ENCODE measurements at places on chromosomes 2 and 18.

- no peak for DNase-seq
These were observed 262.4 kb downstream of the INSIG2 start for GRCh38 chr2:118350621-118351020.

DNA sequence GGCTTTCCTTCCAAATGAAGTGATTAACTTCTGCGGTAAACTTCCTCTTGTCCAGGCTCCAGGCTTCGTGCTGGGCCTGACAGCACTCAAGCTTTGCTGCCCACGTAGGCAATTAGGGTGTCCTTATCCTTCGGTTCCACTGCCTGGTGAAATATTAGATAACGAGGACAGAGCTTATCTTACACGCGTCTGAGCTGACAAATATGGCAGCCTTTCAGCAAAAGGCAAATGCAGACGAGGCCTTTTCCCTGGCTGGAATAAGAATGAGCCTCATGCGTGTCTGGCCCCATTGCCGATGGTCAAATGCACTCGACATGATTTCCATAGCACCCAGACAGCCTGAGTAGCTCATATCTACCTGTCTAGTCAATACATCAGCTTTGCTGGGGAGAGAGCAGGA is 141.5 kb downstream of the FAM210A start:
- no peak for DNase-seq

GRCh38 chr2:207938886-207939285 is 86.4 kb downstream of the PLEKHM3 start:
- DNase-seq: no peak

GRCh38 chr18:56083097-56083521 is 495.1 kb upstream of the TCF4 start:
- DNase-seq: peak; percentile 97

DNA sequence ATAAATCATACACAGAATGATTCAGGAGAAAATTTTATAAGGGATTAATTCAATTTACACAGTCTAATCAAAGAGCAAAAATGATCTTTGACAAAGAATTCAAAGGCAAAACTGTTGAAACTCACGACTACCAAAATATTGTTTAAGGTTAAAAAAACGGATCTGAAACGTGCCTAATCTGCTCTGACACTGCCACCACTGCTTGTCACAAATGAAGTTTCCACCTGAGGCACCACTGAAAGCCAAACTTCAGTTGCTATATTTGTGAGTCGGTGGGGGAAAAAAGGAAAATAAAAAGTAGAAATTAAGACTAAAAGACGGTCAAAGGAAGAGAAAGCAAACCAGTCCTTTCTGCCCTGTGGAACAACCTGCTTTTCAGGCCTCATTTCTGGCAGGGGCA is 140.6 kb upstream of the DNMT3A start:
- DNase-seq: no peak

GRCh38 chr18:29962579-29962978 is 1080.0 kb downstream of the DSC3 start:
- no peak for DNase-seq

DNA sequence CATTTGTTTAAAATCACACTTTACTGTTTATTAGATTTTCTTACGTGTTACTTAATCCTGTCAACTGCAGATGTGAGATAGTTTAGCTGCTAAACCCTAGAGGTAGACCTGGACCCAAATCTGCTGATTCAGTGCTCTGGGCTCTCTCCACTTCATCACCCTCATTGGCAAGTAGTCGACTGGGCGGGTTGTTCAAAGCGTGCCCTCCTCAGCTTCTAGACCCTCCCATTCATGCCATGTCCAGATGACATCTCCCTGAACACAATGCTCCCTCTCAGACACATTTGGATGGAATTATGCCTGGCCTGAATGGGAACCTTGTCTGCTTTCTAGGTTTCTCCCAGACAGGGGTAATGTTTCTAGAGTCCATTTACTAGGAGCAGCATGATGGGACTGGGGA is 43.7 kb downstream of the RPIA start:
- no peak for DNase-seq

- no peak for DNase-seq
These were observed 152.2 kb upstream of the CRIM1 start for GRCh38 chr2:36203366-36203765.

DNA sequence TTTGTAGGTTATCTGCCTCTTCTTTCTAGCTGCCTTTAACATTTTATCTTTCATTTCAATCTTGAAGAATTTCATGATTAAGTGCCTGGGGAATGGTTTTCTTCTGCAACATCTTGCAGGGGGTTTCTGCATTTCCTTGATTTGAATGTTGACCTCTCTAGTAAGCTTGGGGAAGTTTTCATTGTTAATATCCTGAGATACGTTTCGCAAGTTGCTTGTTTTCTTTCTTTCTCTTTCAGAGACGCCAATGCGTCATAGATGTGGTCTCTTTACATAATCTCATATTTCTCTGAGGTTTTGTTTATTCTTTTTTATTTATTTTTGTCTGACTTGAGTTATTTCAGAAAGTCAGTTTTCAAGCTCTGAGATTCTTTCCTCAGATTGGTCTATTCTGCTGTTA is 225.7 kb downstream of the XIRP2 start:
- DNase-seq: no peak

- no peak for DNase-seq
These were observed 211.2 kb upstream of the MYT1L start for GRCh38 chr2:2542316-2542715.

DNA sequence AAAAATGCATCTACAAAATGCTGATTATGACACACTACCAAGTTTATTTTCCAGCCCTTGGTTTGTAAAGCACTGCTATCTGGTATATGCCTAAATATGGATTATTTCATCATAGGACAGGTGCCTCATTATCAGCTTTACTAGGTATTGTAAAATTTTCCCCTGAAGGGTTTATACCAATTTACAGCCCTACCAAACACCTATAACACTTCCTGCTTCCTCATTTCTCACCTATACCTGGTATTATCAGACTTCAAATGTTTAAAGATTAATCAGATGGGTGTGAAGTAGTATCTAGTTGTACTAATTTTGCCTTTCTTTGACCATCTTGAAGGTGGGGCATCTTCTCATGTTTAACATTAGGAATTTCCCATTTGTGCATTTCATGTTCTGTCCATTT is 26.8 kb downstream of the RMND5A start:
- no peak for DNase-seq

DNA sequence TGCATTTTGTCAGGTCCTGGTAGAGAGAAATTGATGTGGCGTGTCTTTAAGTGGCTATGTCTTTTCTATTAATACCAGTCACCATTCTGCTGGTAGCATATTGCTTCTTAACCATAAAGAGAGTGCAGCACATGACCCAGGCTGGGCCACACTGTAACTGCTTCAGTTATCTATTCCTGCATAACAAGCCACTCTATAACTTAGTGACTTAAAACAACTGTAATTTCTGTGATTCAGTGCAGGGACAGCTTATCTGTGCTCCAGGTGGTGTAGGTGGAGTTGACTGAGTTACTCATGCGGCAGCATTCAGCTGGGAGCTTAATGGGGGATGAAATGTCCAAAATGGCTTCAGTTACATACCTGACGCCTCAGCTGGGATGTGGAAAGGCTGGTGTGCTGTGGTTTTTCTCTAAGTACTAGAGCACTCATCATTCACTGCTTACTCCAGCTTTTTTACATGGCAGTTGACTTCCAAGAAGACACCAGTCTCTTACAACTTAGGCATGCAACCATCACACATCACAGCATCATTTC is 742.4 kb downstream of the SATB2 start:
- no peak for DNase-seq

All from muscle of back (tissue), 13 donors.